Activated naive CD4-positive, alpha-beta T cell treated with anti-CD3 and anti-CD28 coated beads for 36 hours (primary cell): ENCODE measurements at places on chromosomes 5 and 9. TPM values are rescaled to one million over a fixed set of nuclear protein-coding genes. Genes with fewer than 3 reads are reported as not detected.

GRCh38 chr5:121968910-121969607, 7.3 kb downstream of the SRFBP1 start:
- no peak for DNase-seq
- H3K36me3 ChIP-seq: peaks cover 19% of the 10 kb centered on the region
- no peak overlapping the region for H3K4me3 ChIP-seq
- peaks cover 37% of the 10 kb centered on the region for H3K4me1 ChIP-seq
- H3K27ac ChIP-seq: no peak overlapping the region
- no peaks in the 10 kb centered on the region for H3K27me3 ChIP-seq

DNA sequence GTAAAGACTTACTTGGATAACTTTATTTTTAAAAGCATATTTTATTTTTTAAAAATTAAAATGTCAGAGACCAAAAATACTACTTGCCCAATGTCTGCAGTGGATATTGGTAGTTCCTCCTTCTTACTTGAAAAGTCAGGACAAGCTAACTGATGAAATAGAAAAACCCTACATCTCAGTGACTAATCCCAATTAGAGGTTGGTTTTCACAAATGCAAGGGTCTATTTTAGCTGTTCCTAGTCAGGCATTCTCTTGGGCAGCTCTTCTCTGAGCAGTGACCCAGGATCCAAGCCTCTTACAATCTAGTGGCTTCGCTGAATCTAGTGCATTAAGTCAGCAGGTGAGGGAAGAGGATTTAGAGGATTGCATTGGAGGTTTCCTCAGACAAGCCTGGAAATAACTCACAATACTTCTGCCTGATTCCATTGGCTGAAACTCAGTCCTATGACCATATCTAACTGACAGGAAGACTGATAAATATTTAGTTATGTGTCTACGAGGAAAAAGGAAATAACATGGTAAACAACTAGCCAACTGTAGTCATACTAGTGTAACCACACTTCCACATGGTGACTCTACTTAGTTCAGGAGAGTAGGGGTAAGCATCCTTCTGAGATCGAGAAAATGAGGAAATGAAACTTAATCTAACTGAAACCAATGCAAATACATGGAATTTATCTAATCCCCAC, 34.2 kb upstream of the MIER3 start:
- H3K4me3 ChIP-seq: no peak overlapping the region
- H3K36me3 ChIP-seq: no peaks in the 10 kb centered on the region
- no peak for DNase-seq

- no peaks in the 10 kb centered on the region for H3K36me3 ChIP-seq
- no peak overlapping the region for H3K27ac ChIP-seq
- H3K27me3 ChIP-seq: no peaks in the 10 kb centered on the region
- no peak overlapping the region for H3K4me3 ChIP-seq
These were observed 46.0 kb downstream of the VAV2 start for GRCh38 chr9:133945977-133946753.

- no peak for DNase-seq
- H3K36me3 ChIP-seq: peaks cover 39% of the 10 kb centered on the region
- no peak overlapping the region for H3K4me3 ChIP-seq
- H3K4me1 ChIP-seq: peaks cover 67% of the 10 kb centered on the region
These were observed 8.1 kb downstream of the POLK start for GRCh38 chr5:75519761-75520160.

DNA sequence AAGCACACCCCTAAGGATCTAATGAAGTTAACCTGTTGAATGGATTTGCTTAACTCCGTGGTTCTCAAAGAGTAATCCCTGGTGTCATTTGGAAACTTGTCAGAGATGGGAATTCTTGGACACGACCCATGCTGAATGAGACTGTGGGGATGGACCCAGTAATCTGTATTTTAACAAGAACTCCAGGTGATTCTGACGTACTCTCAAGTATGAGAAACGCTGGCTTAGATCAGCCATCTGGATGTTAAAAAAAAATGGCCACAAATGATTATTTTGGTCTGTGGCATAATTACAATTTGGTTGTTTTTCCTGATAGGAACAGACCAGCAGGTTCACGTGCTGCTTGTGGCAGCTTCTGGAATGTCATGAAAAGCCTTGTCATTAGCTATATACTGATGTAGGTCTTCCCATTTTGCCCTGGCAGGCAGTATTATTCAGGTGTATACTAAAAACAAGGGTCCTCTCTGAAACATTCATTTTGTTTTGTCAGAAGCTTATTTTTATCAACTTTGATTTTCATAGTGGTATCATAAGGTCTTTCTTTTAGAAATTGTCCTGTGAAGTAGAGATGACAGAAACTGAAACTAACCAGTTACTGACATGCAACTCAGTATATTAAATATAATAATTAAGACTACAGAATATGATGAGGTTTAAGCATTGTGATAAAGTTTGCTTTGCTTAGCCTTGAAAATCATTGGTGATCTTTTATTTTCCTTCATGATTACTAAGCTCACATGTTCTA, 15.4 kb downstream of the CPEB4 start:
- no peak overlapping the region for H3K4me3 ChIP-seq
- H3K36me3 ChIP-seq: no peaks in the 10 kb centered on the region
- no peak for DNase-seq
- H3K27me3 ChIP-seq: no peaks in the 10 kb centered on the region
- H3K4me1 ChIP-seq: peaks cover 22% of the 10 kb centered on the region

GRCh38 chr5:1268666-1269065, 26.2 kb downstream of the TERT start:
- DNase-seq: peak; percentile 56
- H3K27ac ChIP-seq: no peak overlapping the region
- H3K4me1 ChIP-seq: peaks cover 14% of the 10 kb centered on the region
- H3K36me3 ChIP-seq: peaks cover 17% of the 10 kb centered on the region

- peak overlapping the region; percentile 76 for H3K4me3 ChIP-seq
- H3K4me1 ChIP-seq: peaks cover 19% of the 10 kb centered on the region
- DNase-seq: no peak
- H3K36me3 ChIP-seq: no peaks in the 10 kb centered on the region
- no peak overlapping the region for H3K27ac ChIP-seq
These were observed 1.1 kb downstream of the SLCO4C1 start for GRCh38 chr5:102294886-102295395.

DNA sequence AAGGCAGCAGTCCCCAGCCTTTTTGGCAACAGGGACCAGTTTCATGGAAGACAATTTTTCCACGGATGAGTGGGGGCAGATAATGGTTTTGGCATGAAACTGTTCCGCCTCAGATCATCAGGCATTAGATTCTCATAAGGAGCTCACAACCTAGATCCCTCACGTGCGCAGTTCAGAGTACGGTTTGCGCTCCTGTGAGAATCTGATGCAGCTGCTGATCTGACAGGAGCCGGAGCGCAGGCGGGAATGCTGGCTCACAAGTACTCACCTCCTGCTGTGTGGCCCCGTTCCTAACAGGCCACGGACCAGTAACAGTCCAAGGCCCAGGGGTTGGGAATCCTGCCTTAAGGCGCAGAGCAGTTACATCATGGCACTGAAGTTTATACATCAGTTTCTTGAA, 3.3 kb upstream of the BRD3 start:
- peaks cover 4% of the 10 kb centered on the region for H3K36me3 ChIP-seq
- H3K4me1 ChIP-seq: peaks cover 7% of the 10 kb centered on the region
- H3K4me3 ChIP-seq: no peak overlapping the region
- peaks cover 13% of the 10 kb centered on the region for H3K27me3 ChIP-seq
- H3K27ac ChIP-seq: no peak overlapping the region

- DNase-seq: no peak
- no peak overlapping the region for H3K27ac ChIP-seq
- H3K36me3 ChIP-seq: peaks cover 35% of the 10 kb centered on the region
- no peaks in the 10 kb centered on the region for H3K4me1 ChIP-seq
- H3K27me3 ChIP-seq: no peaks in the 10 kb centered on the region
These were observed 18.8 kb downstream of the SRD5A1 start for GRCh38 chr5:6652025-6652424.

DNA sequence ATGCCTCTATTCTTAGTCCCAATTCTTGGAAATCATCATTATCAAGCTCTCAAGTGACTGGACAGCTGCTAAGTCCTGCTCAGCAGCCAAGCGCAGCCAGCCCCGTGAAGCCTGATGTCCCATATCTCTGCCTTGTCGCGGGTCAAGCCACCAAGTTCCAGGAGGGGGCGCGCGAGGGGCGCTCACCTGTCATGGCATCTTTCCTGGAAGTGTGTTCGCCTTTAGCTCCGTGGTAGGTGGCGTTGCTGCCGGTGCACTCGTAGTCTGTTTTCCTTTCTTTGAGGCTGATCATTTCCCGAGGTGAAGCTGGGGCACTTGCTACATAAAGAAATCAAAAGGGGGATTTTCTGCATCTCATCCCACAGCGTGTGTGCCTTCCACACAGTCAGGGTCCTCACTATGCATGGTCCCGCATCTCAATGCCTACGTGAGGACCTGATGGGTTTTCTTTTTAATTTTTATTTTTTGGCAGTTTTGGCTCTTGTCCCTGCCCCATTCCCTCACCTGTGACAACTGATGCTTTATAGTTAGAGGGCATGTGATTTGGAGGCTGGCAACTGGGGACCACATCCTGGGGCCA, 227.0 kb upstream of the DAP start:
- peaks cover 22% of the 10 kb centered on the region for H3K27me3 ChIP-seq
- H3K36me3 ChIP-seq: no peaks in the 10 kb centered on the region
- peaks cover 9% of the 10 kb centered on the region for H3K4me1 ChIP-seq
- peak overlapping the region; percentile 32 for H3K4me3 ChIP-seq

DNA sequence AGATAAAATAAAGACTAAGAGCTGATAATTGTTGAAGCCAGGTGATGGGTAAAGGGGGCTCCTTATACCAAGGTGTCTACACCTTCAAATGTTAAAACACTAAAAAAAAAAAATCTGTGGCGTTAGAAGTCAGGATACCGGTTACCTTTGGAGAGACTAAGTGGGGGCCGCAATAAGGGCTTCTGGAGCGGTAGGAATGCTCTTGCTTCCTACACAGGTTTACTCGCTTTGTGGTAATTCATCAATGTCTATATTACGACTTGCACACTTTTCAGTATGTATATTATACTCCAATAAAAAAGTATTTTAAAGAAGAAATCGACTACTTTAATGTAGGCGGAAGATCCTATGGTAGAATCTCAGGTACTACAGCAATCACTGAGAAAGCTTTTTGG, 12.5 kb downstream of the MRPS27 start:
- H3K4me3 ChIP-seq: peak overlapping the region; percentile 85
- H3K27ac ChIP-seq: peak overlapping the region; percentile 92
- peaks cover 19% of the 10 kb centered on the region for H3K36me3 ChIP-seq
- peaks cover 32% of the 10 kb centered on the region for H3K4me1 ChIP-seq
- DNase-seq: no peak
- H3K27me3 ChIP-seq: no peaks in the 10 kb centered on the region

- H3K4me1 ChIP-seq: no peaks in the 10 kb centered on the region
- no peak for DNase-seq
- H3K4me3 ChIP-seq: no peak overlapping the region
- no peak overlapping the region for H3K27ac ChIP-seq
- H3K27me3 ChIP-seq: peaks cover 12% of the 10 kb centered on the region
- no peaks in the 10 kb centered on the region for H3K36me3 ChIP-seq
These were observed 300.9 kb downstream of the NTRK2 start for GRCh38 chr9:84970432-84970831.

- H3K4me1 ChIP-seq: peaks cover 12% of the 10 kb centered on the region
- DNase-seq: no peak
- peak overlapping the region; percentile 75 for H3K4me3 ChIP-seq
These were observed 820 bp downstream of the FBP1 start for GRCh38 chr9:94638335-94639060.

GRCh38 chr9:89353989-89354388, 35.7 kb downstream of the SECISBP2 start:
- no peaks in the 10 kb centered on the region for H3K27me3 ChIP-seq
- DNase-seq: no peak
- H3K36me3 ChIP-seq: peaks cover 50% of the 10 kb centered on the region

- no peak for DNase-seq
- no peaks in the 10 kb centered on the region for H3K27me3 ChIP-seq
- no peak overlapping the region for H3K4me3 ChIP-seq
- H3K4me1 ChIP-seq: no peaks in the 10 kb centered on the region
These were observed 524.3 kb upstream of the GRAMD2B start for GRCh38 chr5:125898851-125899405.

DNA sequence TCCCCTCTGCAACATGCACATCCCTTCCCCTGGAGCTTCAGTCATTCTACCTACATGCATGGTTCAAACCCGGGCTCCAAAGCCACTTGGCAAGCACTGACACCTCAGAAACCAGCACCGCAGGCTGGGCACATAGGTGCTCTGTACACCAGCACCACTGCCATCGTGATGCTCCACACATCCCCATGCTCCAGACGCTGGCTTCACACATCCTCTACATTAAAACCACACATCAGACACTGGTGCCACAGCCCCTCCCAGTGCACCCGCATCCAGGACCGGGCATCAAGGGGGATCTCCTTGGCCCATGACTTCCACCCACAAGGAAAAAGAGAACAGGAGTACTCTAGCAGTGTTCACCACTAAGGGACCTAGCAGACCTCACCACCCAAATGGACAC, 787.7 kb downstream of the CDH18 start:
- H3K27ac ChIP-seq: no peak overlapping the region
- H3K36me3 ChIP-seq: no peaks in the 10 kb centered on the region
- no peaks in the 10 kb centered on the region for H3K4me1 ChIP-seq
- DNase-seq: no peak
- H3K4me3 ChIP-seq: no peak overlapping the region

The SVEP1 gene
- not detected for total RNA-seq

The SDHA gene
- 133 TPM for total RNA-seq

The SPRY4 gene
- total RNA-seq: 0.67 TPM

The PCDHB11 gene
- total RNA-seq: not detected
